Activated CD4-positive, alpha-beta memory T cell treated with anti-CD3 and anti-CD28 coated beads for 36 hours (primary cell): ENCODE measurements at places on chromosomes 7 and 10.

- no peak overlapping the region for H3K4me3 ChIP-seq
- peaks cover 26% of the 10 kb centered on the region for H3K27me3 ChIP-seq
- no peaks in the 10 kb centered on the region for H3K36me3 ChIP-seq
- H3K27ac ChIP-seq = no peak overlapping the region
These were observed 31.2 kb downstream of the ABLIM1 start for GRCh38 chr10:114626841-114627240.

- no peaks in the 10 kb centered on the region for H3K27me3 ChIP-seq
- no peak overlapping the region for H3K4me3 ChIP-seq
- no peak for DNase-seq
- peaks cover 71% of the 10 kb centered on the region for H3K36me3 ChIP-seq
These were observed 11.3 kb downstream of the MTG1 start for GRCh38 chr10:133405272-133405671.

DNA sequence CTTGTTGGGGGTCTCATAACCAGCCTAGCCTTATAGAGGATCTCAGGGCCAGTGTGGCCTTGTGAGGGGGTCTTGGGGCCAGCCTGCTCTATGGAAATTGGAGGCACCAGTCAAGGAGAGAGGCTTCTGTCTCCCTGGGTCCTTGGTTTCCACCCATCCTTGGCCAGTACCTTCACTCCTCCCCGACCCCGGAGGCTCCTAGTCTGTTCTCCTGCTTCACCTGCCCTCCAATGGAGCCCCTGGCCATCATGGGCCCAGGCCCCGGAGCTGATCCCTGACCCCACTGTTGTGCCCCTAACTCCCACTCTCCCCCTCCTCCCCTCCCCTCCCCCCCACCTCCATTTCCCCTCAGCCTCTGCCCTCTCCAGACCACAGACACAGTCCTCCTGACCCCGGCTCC, 29.7 kb downstream of the RASGEF1A start:
- peaks cover 2% of the 10 kb centered on the region for H3K27me3 ChIP-seq
- H3K36me3 ChIP-seq = peaks cover 7% of the 10 kb centered on the region
- H3K4me1 ChIP-seq = no peaks in the 10 kb centered on the region
- DNase-seq = no peak
- no peak overlapping the region for H3K4me3 ChIP-seq
- H3K27ac ChIP-seq = no peak overlapping the region

DNA sequence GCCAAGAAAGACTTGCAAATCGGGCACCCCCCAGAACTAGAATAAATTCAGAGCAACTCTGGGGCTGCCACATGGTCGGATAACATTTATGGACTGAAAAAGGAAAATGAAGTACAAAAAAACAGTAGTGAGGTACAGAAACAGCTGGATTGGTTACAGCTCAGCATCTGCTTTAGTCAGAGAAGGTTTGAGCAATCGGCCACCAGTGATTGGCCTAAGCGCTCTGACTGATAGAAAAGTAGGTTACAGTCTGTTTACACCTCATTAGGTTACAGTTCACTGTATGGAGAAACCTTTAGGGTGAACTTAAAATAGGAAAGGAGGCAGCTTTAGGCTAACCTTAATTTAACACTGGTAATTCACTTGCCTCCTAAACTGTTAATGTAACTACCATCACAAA, 102.0 kb upstream of the DKK1 start:
- no peaks in the 10 kb centered on the region for H3K36me3 ChIP-seq
- DNase-seq = no peak
- peaks cover 1% of the 10 kb centered on the region for H3K27me3 ChIP-seq
- no peak overlapping the region for H3K27ac ChIP-seq

DNA sequence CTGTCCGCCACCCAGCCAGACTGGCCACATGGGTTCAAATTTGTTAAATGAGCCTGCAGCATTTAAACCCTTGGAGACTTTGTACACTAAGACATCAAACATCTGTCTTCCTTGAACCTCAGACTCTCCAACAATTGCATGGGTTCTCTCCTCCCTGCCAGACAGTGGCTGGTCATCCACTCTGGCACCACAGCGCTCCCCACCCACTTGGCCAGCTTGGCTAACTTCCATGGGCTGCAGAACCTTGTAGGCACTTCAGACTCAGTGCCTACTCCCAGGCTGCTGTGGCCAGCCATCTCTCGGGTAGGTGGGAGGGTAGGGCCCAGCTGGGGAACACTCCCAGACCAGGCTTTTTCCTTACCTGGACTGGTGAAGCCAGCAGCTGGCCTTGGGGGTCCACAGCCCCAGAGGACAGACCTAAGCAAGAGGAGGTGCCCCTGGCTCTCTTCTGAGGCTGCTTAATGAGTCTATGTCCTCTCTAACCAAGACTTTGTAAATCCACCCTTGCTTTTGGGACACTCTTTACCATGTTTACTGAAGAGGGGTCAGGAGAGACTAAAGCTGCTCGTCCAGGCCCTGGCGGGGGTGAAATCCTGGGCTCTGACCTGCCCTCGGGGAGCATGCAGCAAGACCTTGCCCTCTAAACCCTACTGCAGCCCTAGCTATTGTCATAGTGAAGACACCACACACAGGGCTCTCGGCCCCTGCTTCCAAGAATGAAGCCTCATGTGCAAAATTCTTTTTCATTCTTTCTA, 82.7 kb downstream of the ARHGAP22 start:
- H3K36me3 ChIP-seq = no peaks in the 10 kb centered on the region
- no peak overlapping the region for H3K4me3 ChIP-seq
- H3K27me3 ChIP-seq = peaks cover 28% of the 10 kb centered on the region
- DNase-seq = no peak
- no peak overlapping the region for H3K27ac ChIP-seq

- H3K36me3 ChIP-seq = peaks cover 21% of the 10 kb centered on the region
- H3K4me3 ChIP-seq = peak overlapping the region; percentile 91
- no peaks in the 10 kb centered on the region for H3K27me3 ChIP-seq
- DNase-seq = no peak
- peaks cover 18% of the 10 kb centered on the region for H3K4me1 ChIP-seq
- H3K27ac ChIP-seq = peak overlapping the region; percentile 92
These were observed 523 bp upstream of the CDK1 start for GRCh38 chr10:60777696-60778213.

- no peak overlapping the region for H3K27ac ChIP-seq
- no peak overlapping the region for H3K4me3 ChIP-seq
- no peaks in the 10 kb centered on the region for H3K36me3 ChIP-seq
- H3K4me1 ChIP-seq = no peaks in the 10 kb centered on the region
- no peaks in the 10 kb centered on the region for H3K27me3 ChIP-seq
These were observed 900.3 kb downstream of the IPMK start for GRCh38 chr10:57367412-57367811.

DNA sequence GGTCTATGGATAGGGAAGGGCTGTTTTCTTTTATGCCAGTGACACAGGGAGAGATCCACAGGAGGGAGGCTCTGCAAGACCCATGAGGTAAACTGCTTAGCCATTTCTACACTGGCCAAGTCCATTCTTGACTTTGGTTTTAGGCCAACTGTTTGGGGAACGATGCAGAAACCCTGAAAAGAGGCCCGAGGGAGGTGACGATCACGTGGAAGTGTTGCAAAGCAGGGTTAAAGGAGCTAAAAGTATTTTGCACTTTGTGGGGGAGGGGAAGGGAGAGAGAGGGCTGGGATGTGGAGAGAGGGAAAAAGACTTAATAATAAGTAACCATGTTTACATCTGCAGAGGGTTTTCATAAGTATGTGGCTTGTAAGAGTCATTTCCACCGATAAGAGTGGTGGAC, 239.7 kb downstream of the EMX2 start:
- no peak for DNase-seq
- H3K27ac ChIP-seq = no peak overlapping the region
- no peaks in the 10 kb centered on the region for H3K4me1 ChIP-seq
- no peaks in the 10 kb centered on the region for H3K36me3 ChIP-seq
- peaks cover 3% of the 10 kb centered on the region for H3K27me3 ChIP-seq

DNA sequence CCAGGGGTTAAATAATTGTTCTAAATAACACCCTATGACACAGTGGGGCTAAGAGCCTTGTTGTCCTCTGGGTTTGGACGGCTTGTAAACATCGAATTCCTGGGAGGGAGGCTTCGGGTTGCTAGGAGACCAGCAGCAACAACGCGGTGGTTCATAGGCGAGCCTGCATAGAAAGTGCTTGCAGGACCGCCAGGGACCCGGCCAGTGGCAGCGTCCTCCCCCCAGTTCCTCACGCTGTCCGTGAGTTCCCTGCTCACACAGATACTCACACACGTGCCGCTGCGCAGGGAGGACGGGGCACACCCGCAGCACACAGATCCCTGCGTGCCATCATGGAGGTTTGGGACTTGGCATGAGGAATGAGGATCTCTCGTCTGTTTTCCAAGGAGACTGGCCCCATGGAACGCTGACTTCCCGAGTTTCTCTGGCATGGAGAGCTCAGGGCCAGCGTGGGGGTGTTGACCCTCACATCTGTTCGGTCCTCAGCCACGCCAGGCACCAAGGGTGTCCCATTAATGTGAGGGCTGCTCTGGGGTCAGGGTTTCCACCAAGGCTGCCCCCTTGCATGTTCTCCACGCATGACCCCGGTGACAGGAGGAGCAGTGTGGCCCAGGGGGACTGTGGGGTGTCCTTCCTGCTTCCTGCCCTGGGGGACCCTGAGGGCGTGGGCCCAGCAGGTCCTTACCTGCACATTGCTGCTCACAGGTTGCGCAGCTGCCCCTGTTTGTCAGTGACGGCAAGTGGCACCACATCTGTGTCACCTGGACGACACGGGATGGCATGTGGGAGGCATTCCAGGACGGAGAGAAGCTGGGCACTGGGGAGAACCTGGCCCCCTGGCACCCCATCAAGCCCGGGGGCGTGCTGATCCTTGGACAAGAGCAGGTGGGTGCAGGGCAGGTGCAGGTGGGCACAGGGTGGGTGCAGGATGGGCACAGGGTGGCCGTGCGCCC, 9.7 kb downstream of the NPTX2 start:
- H3K4me1 ChIP-seq = no peaks in the 10 kb centered on the region
- H3K27ac ChIP-seq = no peak overlapping the region

DNA sequence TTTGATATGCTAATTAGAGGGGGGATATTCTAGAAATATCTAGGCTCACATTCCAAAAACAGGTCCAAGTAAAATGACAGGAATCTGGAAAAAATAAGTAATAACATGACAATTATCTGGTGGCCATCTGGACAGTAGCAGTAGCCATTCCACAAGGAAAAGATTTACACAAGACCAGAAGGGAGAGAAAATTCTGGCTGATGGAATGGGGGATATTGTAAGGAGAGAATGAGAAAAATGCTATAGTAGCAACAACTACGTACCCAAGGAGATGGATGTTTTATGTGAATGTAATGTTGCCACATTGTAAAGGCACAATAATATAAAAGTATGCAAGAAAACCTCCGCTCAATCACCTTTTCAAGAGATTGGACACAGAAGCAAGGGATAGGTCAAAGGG, 5.4 kb downstream of the MYOF start:
- peaks cover 5% of the 10 kb centered on the region for H3K36me3 ChIP-seq
- no peaks in the 10 kb centered on the region for H3K27me3 ChIP-seq
- peaks cover 19% of the 10 kb centered on the region for H3K4me1 ChIP-seq

DNA sequence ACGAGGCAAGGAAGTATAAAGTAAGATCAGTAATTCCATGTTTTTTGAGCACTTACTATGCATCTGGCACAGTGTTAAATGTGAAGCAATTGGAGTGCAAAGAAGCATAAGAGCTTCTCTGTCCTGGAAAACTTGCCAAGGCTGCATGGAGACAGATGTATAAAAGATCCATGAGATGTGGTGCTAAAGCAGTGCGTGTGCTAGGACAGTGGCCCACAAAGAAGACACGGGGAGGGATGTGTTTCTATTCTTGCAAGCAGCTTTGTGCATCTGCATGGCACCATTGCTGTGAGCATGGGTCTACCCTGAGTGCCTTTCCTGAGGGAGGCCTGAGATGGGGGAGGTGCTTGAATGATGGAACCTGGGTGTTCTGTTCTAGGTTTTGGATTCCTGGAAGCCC, 5.1 kb upstream of the CDHR3 start:
- no peak overlapping the region for H3K4me3 ChIP-seq
- no peaks in the 10 kb centered on the region for H3K27me3 ChIP-seq
- H3K27ac ChIP-seq = no peak overlapping the region
- no peak for DNase-seq
- H3K4me1 ChIP-seq = no peaks in the 10 kb centered on the region

DNA sequence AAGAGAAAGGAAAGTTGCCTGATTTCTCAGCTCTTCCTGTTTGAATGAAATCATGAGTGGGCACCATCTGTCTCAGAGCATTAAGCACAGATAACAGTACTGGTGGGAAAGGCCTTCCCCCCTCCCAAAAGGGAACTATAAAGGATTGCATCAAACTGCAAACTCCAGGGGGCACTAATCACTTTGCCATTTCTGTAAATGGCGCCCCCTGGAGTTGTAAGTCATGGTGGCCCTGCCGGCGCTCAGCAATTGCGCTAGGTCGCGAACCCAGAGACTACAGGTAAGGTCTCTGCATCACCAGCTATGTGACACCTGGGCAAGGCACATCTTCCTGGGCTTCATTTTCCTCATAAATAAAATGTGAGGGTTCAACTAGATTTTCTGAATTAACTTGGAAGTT, 11.1 kb downstream of the LRRC4 start:
- H3K27ac ChIP-seq = no peak overlapping the region
- peak; percentile 44 for DNase-seq
- no peak overlapping the region for H3K4me3 ChIP-seq
- H3K36me3 ChIP-seq = peaks cover 25% of the 10 kb centered on the region
- peaks cover 9% of the 10 kb centered on the region for H3K4me1 ChIP-seq

GRCh38 chr7:112018305-112019030, 187.7 kb downstream of the DOCK4 start:
- no peaks in the 10 kb centered on the region for H3K4me1 ChIP-seq
- no peaks in the 10 kb centered on the region for H3K36me3 ChIP-seq
- H3K27ac ChIP-seq = no peak overlapping the region

DNA sequence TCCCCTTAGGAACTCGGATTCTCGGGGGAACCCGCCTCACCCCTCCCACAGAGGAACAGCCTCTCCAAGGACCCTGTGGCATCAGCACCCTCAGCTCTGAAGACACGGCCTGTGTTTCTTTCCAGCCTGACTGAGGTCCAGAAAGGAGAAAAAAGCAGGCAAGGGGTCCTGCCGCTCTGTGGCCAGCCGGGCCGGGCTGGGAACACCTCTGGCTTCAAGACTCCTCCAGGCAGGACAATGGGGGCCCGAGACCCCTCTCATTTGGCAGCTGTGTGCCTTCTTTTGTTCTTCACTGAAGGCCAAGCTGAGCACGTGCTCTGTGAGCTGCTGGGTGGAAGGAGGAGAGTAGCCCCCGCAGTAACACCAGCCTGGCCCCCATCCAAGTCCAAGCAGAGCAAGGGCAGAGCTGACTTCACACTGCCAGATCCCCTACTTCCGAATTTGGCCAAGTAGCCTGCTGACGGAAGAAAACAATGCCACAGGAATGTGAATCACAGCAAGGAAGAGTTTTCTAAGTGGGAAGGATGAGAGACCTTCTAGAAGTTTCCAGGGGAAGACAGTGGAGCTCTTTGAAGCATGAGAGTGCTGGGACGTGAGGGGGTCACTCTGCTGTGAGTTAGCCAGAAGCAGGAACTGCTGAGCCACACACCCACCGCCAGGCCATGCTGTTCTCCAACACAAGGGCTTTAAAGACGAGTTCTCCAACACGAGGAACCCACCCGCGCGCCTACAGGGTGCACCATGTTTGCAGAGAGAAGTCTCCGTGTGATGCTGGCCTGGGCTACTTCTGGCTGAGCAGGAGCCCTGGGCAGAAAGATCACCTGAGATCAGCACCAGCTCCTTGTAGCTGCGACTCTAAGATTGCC, 3.1 kb downstream of the CNPY1 start:
- DNase-seq = no peak
- no peak overlapping the region for H3K4me3 ChIP-seq
- no peak overlapping the region for H3K27ac ChIP-seq
- H3K36me3 ChIP-seq = no peaks in the 10 kb centered on the region
